Breast epithelium (tissue), 4 donors: ENCODE measurements at places on chromosomes 11 and 22. TPM values are rescaled to one million over a fixed set of nuclear protein-coding genes. Genes with fewer than 3 reads are reported as not detected.
A peak's percentile ranks its signal among the peaks of the same experiment; 100 is the strongest.

Gene KCNA4
- 3.2 TPM for total RNA-seq

GRCh38 chr11:72584939-72585597, 89.2 kb downstream of the PDE2A start:
- H3K4me1 ChIP-seq = peaks cover 3% of the 10 kb centered on the region
- H3K27ac ChIP-seq = no peak overlapping the region
- no peak for DNase-seq

DNA sequence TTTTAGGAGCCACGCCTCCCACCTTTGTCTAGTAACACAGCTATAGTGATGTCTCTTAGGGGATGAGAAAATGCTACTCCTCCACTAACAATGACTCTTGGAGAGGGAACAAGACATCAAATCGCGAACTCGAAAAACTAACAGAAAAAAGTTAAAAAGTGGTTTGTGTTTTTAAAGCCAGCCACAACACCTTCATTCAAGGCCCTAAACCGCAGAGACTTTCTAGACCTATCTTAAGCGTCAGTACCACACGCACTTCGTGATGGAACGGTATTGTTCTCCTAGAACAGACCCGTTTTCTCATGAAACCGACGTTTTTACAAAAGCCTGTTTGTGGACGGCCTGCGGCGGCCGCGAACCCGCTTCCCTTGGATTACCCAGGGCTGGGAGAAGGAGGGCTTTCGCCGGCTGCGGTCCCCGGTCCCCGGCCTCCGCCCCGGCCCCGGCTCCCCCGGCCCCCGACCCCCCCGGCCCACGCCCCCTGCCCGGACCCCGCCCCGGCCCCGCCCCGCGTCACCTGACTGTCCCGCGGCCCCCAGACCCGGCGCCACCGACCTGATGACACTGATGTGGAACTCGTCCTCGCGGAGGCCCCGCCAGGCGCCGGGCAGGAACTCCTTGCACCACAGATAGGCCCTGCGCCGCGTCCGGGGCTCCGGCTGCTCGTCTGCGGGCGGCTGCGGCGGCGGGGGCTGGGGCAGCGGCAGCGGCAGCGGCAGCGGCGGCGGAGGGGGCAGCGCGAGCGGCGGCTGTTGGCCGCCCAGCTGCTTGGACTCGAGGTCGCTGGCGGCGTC, 718 bp downstream of the CHKA start:
- DNase-seq = no peak
- H3K27ac ChIP-seq = peak overlapping the region; percentile 100
- H3K36me3 ChIP-seq = no peaks in the 10 kb centered on the region
- H3K27me3 ChIP-seq = no peaks in the 10 kb centered on the region
- peak overlapping the region; percentile 54 for H3K4me3 ChIP-seq

- no peak overlapping the region for H3K4me3 ChIP-seq
- no peaks in the 10 kb centered on the region for H3K27me3 ChIP-seq
- H3K27ac ChIP-seq = peak overlapping the region; percentile 67
- DNase-seq = no peak
Observed at GRCh38 chr11:96127596-96127959, 203.7 kb upstream of the MTMR2 start.

Gene IGSF22
- 0.66 TPM for total RNA-seq

GRCh38 chr22:35496768-35497312, 43.8 kb upstream of the RASD2 start:
- H3K27ac ChIP-seq = no peak overlapping the region
- no peaks in the 10 kb centered on the region for H3K4me1 ChIP-seq
- no peak for DNase-seq
- H3K4me3 ChIP-seq = no peak overlapping the region
- H3K27me3 ChIP-seq = no peaks in the 10 kb centered on the region

- no peak overlapping the region for H3K4me3 ChIP-seq
- DNase-seq = no peak
- no peaks in the 10 kb centered on the region for H3K4me1 ChIP-seq
- no peak overlapping the region for H3K27ac ChIP-seq
- H3K36me3 ChIP-seq = no peaks in the 10 kb centered on the region
Observed at GRCh38 chr11:93484716-93485115, 58.5 kb downstream of the SMCO4 start.

- no peaks in the 10 kb centered on the region for H3K36me3 ChIP-seq
- H3K4me3 ChIP-seq = no peak overlapping the region
- peaks cover 22% of the 10 kb centered on the region for H3K27me3 ChIP-seq
Observed at GRCh38 chr11:1371377-1371776, 18.4 kb upstream of the BRSK2 start.

DNA sequence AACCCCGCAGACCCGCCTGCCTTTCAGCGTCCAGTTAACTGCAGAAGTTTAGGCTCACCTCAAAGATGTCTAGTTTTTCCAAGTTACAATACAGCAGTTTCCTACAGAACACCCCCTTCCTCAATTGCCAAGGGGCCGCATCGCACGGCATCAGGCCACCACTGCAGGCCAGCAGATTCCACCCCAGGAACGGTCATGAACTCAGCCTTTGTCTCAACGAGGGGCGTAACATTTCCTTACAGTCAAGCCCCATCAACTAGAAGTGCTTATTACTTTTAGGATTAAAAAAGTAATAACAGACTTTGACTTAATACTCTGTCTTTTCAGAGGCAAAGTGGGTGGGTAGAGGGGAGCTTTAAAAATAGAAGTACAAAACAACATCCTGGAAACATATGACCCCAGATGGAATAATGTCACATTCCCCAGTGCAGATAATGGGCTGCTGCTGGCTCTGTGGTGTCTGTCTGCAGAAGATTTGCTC, 36.3 kb downstream of the PPP2R1B start:
- no peaks in the 10 kb centered on the region for H3K27me3 ChIP-seq
- DNase-seq = no peak
- H3K27ac ChIP-seq = peak overlapping the region; percentile 96
- no peaks in the 10 kb centered on the region for H3K36me3 ChIP-seq
- peaks cover 4% of the 10 kb centered on the region for H3K4me1 ChIP-seq

GRCh38 chr11:44725757-44726282, 942 bp upstream of the TSPAN18 start:
- no peak overlapping the region for H3K27ac ChIP-seq
- no peaks in the 10 kb centered on the region for H3K27me3 ChIP-seq
- no peaks in the 10 kb centered on the region for H3K36me3 ChIP-seq
- no peak for DNase-seq

Gene CNTF
- total RNA-seq = 0.59 TPM

Gene OR10A4
- not detected for total RNA-seq

Gene SCUBE1
- 0.88 TPM for total RNA-seq

DNA sequence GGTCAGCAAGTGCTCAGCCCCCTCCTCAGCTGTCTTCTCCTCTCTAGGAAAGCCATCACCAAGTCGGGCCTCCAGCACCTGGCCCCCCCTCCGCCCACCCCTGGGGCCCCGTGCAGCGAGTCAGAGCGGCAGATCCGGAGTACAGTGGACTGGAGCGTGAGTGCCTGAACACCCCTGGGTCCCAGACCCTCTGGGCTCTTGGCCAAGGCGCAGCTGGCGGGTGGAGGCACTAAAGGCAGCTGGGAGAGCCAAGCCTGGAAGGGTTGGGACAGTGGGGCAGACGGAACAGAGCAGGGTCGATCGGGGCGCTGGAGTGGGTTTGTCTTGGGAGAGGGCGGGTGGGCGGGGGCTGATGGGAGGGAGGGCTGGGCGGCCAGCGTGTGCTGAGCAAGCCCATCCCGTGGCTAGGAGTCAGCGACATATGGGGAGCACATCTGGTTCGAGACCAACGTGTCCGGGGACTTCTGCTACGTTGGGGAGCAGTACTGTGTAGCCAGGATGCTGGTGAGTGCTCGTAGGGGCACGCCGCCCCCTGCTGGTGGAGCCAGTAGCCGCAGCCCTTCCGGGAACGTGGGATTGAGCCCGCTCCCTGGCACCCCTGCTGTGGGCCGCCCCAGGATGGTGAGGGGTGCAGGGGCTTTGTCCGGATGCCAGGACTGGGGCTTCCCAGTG, 14.1 kb upstream of the MDK start:
- peak overlapping the region; percentile 67 for H3K27ac ChIP-seq
- no peaks in the 10 kb centered on the region for H3K36me3 ChIP-seq
- peaks cover 11% of the 10 kb centered on the region for H3K4me1 ChIP-seq
- H3K4me3 ChIP-seq = no peak overlapping the region
- H3K27me3 ChIP-seq = no peaks in the 10 kb centered on the region
- DNase-seq = no peak

DNA sequence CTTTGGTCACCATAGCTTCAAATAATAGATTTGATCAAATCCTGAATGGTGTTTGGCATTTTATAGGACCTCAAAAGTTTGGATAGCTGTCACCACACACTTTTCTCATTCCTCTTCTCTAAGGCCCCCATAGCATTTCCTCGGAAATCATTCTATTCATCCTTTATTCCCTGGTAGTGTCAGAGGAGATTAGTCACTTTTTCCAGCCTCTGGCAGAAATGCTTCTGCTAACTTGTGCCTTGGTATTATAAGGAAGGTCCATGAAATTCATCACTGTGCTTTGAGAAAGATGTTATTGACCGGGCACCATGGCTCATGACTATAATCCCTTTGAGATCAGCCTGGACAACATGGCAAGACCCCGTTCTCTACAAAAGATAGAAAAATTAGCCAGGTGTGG, 19.7 kb upstream of the NUP160 start:
- H3K36me3 ChIP-seq = no peaks in the 10 kb centered on the region
- H3K27me3 ChIP-seq = no peaks in the 10 kb centered on the region
- H3K27ac ChIP-seq = no peak overlapping the region
- H3K4me3 ChIP-seq = no peak overlapping the region
- DNase-seq = no peak
- H3K4me1 ChIP-seq = no peaks in the 10 kb centered on the region

Gene NNMT
- total RNA-seq = 2,750 TPM

Gene LRP4
- total RNA-seq = 6.4 TPM

Gene GVQW3
- 3.9 TPM for total RNA-seq

Gene TRIM48
- total RNA-seq = not detected

Gene FOLR2
- 16.7 TPM for total RNA-seq

GRCh38 chr22:28992565-28993356, 68.9 kb downstream of the C22orf31 start:
- H3K36me3 ChIP-seq = no peaks in the 10 kb centered on the region
- no peak overlapping the region for H3K4me3 ChIP-seq
- no peak overlapping the region for H3K27ac ChIP-seq
- H3K4me1 ChIP-seq = peaks cover 6% of the 10 kb centered on the region
- no peaks in the 10 kb centered on the region for H3K27me3 ChIP-seq

GRCh38 chr22:46449974-46450745, 87.3 kb downstream of the CELSR1 start:
- H3K4me3 ChIP-seq = no peak overlapping the region
- no peaks in the 10 kb centered on the region for H3K4me1 ChIP-seq
- no peak overlapping the region for H3K27ac ChIP-seq
- no peak for DNase-seq

DNA sequence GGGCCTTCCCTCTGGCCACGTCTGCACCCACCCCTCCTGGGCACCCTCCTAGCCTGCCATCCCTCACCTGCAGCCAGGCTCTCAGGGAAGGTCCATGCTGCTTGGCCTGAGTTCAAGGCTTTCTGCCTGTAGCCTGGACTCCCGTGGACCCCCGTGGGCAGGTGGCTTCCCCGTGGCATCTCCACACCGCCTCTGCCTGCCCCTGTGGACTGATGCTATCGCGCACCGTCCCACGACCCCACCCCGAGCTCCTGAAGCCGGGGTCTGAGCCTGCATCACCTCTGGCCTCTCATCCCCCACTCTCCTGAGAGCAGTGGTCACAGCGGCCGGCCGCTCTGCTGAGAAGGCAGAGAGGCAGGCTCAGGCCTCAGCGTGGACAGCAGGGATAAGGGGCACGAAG, 4.5 kb downstream of the IFITM5 start:
- no peaks in the 10 kb centered on the region for H3K4me1 ChIP-seq
- no peak overlapping the region for H3K27ac ChIP-seq
- DNase-seq = no peak
- peaks cover 14% of the 10 kb centered on the region for H3K27me3 ChIP-seq

- no peaks in the 10 kb centered on the region for H3K27me3 ChIP-seq
- peaks cover 2% of the 10 kb centered on the region for H3K36me3 ChIP-seq
- H3K4me1 ChIP-seq = no peaks in the 10 kb centered on the region
- H3K4me3 ChIP-seq = no peak overlapping the region
- no peak overlapping the region for H3K27ac ChIP-seq
Observed at GRCh38 chr11:106523171-106523570, 445.7 kb downstream of the AASDHPPT start.

Gene SERGEF
- 47.5 TPM for total RNA-seq

GRCh38 chr11:125141686-125142535, 22.6 kb upstream of the PKNOX2 start:
- peaks cover 13% of the 10 kb centered on the region for H3K27me3 ChIP-seq

- no peaks in the 10 kb centered on the region for H3K27me3 ChIP-seq
- peaks cover 8% of the 10 kb centered on the region for H3K4me1 ChIP-seq
- DNase-seq = no peak
- peak overlapping the region; percentile 51 for H3K27ac ChIP-seq
Observed at GRCh38 chr11:16862726-16863125, 124.3 kb downstream of the C11orf58 start.

DNA sequence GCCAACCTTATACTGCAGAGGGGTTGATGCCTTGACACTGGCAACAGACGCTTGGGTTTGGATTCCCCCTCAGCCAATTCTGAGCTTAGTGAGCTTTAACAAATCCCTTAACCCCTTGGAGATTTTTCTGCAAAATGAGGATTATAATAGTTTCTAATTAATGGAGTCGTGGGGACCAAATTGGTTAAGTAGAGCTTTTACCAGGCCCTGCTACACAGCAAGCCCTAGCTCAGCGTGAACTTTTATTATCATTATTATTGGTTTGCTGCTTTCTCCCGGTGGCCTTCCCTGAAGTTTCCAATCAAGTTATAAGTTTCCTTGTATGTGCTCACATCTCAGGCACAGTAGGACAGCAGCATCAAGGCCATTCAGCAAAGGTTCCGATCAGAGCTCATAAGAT, 156.6 kb upstream of the GUCY1A2 start:
- H3K4me1 ChIP-seq = no peaks in the 10 kb centered on the region
- no peak for DNase-seq
- H3K36me3 ChIP-seq = no peaks in the 10 kb centered on the region
- no peaks in the 10 kb centered on the region for H3K27me3 ChIP-seq
- H3K4me3 ChIP-seq = no peak overlapping the region

GRCh38 chr11:97895572-97895971, 1125.2 kb upstream of the CNTN5 start:
- no peak overlapping the region for H3K4me3 ChIP-seq
- no peaks in the 10 kb centered on the region for H3K36me3 ChIP-seq
- H3K4me1 ChIP-seq = no peaks in the 10 kb centered on the region
- H3K27me3 ChIP-seq = no peaks in the 10 kb centered on the region

DNA sequence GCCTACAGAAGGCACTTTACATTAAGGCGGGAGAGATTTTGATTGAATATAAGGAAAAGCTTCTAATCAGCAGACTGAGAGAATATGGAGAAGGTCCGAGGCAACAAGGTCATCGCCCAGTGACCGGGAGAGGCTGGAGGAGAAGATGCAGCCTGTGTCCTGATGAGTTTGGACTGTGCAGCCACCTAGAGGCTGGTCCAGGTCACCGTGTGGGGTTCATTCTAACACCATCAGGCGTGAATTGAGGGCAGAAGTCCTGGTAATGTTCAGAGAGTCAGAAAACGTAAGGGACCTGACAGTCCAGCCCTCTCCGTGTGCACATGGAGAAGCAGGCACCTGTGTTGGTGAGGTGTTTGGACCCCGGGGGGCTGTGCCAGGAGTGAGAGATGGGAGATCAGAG, 102.7 kb downstream of the FEZ1 start:
- no peak overlapping the region for H3K27ac ChIP-seq
- no peaks in the 10 kb centered on the region for H3K36me3 ChIP-seq
- no peak for DNase-seq
- H3K4me1 ChIP-seq = no peaks in the 10 kb centered on the region
- H3K4me3 ChIP-seq = no peak overlapping the region
- no peaks in the 10 kb centered on the region for H3K27me3 ChIP-seq

GRCh38 chr11:106011481-106011880, 10.6 kb downstream of the MSANTD4 start:
- H3K27ac ChIP-seq = no peak overlapping the region
- H3K4me1 ChIP-seq = no peaks in the 10 kb centered on the region
- no peak for DNase-seq
- H3K27me3 ChIP-seq = no peaks in the 10 kb centered on the region
- H3K4me3 ChIP-seq = no peak overlapping the region
- peaks cover 5% of the 10 kb centered on the region for H3K36me3 ChIP-seq
